ENCODE measurements at places on chromosomes 3 and 15.

DNA sequence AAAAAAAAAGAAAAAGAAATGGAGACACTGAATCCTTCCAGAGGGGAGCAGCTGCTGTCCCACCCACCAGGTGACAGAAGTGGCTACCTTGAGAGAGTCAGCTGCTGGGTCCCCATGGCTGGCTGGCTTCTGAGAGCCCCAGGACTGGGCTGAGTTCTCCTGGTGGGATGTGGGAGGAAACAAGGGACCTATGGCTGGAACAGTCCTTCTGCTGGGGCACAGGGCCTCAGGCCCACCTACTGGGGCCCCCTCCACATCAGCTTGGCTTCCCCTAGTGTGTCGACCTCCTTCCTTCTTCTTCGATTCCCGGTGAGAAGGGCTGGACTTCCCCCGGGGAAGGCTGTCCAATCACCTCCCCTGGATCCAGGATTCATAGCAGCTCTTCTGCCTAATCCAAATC, 32.3 kb downstream of the PRR20G start:
- no peak for DNase-seq

- no peak for DNase-seq
These were observed 126.7 kb downstream of the SERPINI1 start for GRCh38 chr3:167862104-167862730.

GRCh38 chr3:13308380-13308801, 111.7 kb downstream of the NUP210 start:
- DNase-seq = peak; percentile 10

GRCh38 chr15:66943456-66944095, 121.8 kb upstream of the SMAD3 start:
- DNase-seq = no peak

GRCh38 chr15:68201153-68201878, 3.8 kb downstream of the CALML4 start:
- DNase-seq = no peak

GRCh38 chr3:27939940-27940339, 217.8 kb upstream of the EOMES start:
- no peak for DNase-seq
